ENCODE measurements at places on chromosomes 6 and 20.

- DNase-seq = no peak
Observed at GRCh38 chr6:119197271-119197670, 118.8 kb upstream of the FAM184A start.

- peak; percentile 5 for DNase-seq
Observed at GRCh38 chr20:4946986-4947385, 54.3 kb downstream of the SLC23A2 start.

- no peak for DNase-seq
Observed at GRCh38 chr6:148530976-148531375, 188.3 kb downstream of the SASH1 start.

- DNase-seq = no peak
Observed at GRCh38 chr20:2745936-2746635, 53.5 kb downstream of the EBF4 start.

- peak; percentile 86 for DNase-seq
Observed at GRCh38 chr6:10582774-10583508, 61.8 kb downstream of the GCNT2 start.

- no peak for DNase-seq
Observed at GRCh38 chr6:102389994-102390393, 996.5 kb downstream of the GRIK2 start.

- no peak for DNase-seq
Observed at GRCh38 chr20:59177266-59178250, 13.9 kb downstream of the ZNF831 start.

- DNase-seq = no peak
Observed at GRCh38 chr6:80158478-80158989, 52.1 kb downstream of the BCKDHB start.

DNA sequence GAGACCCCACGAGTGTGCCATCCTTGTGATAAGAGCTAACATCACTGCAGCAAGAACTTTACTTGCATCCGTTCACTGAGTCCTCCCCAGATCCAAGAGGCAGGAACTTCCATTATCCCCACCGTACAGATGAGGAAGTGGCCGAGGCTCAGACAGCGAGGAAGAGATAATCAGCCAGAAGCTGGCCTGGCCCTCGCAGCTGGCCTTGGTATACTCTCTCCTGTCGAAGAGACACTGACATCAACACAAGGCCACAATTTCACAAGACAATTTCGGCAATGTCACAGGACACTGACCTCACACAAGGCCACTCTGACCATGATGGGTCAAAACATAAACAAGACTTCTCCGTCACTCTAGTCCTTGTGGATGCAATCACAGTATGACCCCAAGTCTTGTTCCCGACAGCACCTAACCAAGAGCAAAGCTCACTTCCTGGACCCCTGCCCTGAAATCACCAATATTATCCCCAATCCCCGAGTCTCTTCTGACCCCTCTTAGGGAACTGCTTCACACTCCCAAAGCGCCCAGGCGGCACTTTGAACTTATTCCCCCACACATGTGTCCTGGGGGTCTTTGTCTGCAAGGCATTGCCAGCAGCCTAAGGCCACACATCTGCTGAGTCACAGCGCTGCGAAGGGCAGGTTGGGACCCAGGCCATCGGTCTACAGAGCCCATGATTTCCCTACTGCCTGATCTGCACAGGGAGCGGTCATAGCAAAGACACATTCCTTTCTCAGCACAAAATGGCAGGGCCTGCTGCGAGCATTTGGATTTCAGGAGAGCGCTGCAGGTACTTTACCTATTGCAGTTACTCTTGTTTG, 14.8 kb upstream of the VAPB start:
- no peak for DNase-seq

DNA sequence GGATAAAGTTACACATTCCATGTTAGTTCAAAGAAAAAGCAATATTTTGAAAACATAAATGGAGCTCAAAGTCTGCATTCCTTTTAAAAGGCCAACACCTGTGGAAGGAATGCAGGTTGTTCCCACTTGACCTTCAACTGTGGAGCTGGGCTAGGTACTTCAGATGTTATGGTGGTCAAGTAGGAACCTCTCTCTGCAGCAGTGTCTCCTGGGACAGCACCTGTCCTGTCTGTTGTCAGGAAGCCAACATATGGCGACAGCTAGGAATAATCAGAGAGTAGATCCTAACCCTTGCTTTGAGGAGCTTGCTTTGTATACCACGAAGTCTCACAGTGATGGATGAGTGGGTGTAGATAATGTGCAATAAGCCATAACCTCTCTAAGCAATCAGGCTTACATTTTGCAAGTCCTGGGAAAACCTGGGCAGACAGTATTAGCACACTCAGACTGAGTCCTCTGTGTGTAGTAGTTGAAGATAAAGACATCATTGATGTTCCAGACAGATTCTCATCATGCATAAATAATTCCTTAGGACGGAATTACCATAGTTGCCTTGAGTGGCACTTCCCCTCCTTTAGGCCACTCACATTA, 347.5 kb downstream of the PRL start:
- DNase-seq = peak; percentile 76

GRCh38 chr6:52027699-52028098, 59.7 kb downstream of the PKHD1 start:
- DNase-seq = no peak

DNA sequence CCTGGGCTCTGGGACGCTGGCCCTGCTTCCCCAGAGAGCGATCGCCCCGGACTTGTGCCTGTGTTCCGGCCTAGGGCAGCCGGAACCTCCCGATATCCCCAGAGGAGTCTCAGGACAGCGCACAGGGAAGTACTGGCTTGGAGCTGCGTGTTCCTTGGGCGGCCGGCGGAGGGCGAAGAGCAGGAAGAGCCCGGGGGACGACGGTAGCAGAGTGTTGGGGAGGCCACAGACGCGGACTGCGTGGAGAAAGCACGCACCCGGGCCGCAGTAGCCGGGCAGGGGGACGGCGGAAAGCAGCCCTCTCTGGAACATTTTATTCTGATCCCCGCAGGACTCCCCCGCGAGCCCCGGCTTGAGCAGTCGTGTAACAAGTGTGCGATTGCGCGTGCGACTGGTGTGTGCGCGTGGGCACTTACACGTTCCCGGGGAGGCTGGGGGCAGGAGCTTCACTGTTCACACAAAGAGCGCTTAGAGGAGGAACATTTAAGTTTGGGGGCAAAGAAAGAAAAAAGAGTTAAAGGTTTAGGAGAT, 36.1 kb downstream of the NCR2 start:
- DNase-seq = peak; percentile 63

- DNase-seq = no peak
Observed at GRCh38 chr20:5030348-5031205, 29.3 kb upstream of the SLC23A2 start.

DNA sequence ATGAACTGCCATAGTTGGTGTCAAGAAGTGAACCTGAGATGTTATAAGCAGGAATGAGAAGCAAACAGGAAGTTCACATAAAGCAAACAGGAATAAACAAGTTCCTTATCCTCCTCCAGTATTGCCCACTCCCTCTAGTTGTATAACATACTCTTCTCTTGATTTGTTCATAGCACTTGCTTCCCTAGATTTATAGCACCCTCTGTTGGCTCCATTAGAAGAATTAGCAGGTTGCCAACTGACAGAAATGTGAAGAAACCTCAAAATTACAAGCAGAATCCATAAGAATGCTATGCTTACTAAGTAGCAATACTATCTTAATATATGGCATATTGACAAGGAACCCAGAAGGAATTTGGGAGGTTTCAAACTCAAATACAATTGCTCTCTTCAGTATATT, 195.4 kb downstream of the TBX18 start:
- DNase-seq = no peak

- DNase-seq = no peak
Observed at GRCh38 chr6:163570579-163571231, 156.2 kb downstream of the QKI start.

DNA sequence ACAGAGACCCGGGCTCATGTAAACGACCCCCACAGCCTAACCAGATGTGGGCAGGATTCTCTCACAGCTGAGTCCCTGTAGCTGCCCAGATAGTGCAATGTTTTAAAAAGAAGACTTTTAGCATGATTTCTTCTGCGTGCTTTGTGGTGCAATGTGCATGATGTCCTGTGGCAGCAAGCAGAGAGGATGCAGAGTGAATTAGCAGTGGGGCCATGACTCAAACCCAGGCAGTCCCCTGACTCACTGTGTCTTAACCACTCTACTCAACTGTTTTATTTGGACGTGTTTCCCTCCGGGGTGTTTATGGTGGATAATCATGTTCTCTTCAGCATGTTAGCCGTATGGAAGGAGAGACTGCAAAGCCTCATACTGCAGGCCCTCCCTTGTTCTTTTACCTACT, 247.9 kb downstream of the SLC24A3 start:
- DNase-seq = no peak

DNA sequence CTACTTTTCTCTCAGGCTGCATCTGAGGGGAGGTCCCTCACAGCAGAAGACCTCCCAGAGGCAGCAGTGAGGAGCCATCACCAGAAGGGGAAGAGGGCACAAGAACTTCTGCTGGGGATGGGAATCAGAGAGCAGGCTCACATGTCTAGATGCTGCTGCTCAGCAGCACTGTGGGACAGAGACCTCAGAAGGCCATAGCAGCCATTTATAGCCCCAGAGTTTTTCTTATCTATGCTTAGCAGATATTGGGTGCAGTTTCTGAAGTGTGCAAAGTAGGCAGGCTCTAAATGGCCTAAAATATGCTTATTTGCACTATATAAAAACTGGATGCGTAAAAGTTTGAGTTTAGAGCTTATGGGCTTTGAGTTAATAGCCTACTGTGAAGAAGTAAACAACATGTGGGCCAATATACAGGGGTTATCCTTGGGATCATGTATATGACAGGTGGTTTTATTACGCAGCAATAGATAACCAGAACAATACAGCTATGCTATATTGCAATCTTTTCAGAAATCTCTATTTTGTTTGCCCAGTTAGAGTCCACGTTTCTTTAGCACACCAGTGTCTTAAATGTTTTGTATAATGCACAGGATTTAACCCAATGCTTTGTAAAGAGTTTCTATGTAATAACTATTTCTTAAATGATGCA, 60.2 kb upstream of the TMEM244 start:
- no peak for DNase-seq

GRCh38 chr20:35387334-35387733, 24.4 kb downstream of the UQCC1 start:
- no peak for DNase-seq

DNA sequence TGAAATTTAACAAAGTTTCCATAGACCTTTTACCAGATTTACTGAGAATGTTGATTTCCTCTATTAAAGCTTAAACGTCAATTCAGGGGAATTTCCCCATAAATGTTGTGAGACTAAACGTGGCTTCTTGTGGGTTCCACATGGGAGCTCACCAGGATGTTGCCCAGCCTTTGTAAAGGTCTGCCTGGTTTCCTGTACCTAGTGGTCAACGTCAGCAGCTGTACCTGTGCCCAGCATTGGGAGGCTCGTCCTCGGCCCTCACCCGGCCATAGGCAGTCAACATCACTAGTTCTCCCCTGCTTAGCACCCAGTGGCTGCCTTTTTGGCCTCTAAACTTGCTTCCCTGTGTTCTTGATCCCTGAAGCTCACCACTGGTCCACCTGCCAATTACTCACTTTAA, 22.1 kb upstream of the CD83 start:
- DNase-seq = no peak

GRCh38 chr6:18436341-18436740, 49.2 kb downstream of the RNF144B start:
- DNase-seq = no peak

DNA sequence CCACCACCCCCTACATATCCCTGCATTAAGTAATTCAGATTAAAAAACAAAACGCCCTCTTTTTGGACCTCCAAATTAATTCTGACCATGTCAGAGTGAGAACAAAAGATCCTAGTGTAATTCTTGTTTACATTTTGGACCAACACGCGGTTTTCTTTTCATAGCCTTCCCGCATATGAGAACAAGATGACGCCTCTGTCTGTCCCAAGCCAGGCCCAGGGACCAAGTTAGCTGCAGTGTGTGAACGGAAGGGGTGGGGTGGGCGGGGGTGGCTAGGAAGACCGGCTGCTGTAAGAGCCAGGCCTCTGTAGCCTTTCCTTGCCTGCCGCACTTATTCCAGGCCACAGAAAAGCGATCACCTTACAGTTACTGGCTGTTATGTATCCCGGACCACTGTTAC, 68.0 kb downstream of the PLCG1 start:
- no peak for DNase-seq

- no peak for DNase-seq
Observed at GRCh38 chr6:82348130-82348529, 15.5 kb upstream of the TPBG start.

Data from thyroid gland (tissue), 4 donors.